ENCODE measurements at places on chromosomes 1 and 21.

DNA sequence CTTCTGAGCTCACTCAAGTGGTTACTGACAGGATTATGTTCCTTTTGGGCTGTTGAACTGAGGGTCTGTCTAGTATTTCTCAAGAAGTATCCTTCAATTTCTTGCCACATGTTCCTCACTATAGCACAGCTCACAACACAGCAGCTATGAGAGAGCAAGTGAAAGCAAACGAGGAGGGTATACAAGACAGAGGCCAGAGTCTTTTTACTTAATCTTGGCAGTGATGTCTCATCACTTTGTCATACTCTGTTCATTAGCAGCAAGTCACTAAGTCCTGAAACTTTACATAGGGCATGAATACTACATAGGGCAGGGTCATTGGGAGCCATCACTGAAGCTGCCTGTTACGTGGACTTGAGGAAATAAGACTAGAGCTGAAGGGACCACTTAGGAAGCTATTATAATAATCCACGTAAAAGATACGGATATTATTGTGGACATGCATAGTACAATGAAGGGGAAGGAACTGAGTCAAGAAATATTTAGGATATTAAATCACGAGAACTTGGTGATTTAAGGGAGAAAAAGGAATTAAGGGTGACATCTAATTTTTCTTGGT, 63.7 kb downstream of the SLC30A7 start:
- no peak for DNase-seq

DNA sequence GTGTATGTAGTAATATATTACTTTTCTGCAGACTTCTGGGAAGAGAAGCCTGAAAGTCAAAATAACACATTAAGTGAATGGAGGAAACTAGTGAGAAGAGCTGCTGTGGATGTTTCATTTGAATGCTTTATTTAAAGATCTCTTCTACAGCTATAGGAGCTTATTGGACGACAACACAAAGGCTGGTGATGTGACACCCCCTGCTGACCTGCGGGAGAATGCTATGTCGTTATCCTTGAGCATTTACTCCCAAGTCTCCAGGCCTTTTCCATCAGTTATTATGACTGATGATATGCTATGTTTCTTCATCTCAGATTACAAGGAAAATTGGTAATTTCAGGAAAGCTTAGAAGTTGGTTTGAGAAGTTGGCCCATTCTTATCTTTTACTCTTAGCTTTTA, 22.3 kb upstream of the PLA2G4A start:
- no peak for DNase-seq

GRCh38 chr1:10225573-10225972, 15.2 kb downstream of the KIF1B start:
- DNase-seq, result no peak

- no peak for DNase-seq
Observed at GRCh38 chr1:115239426-115239825, 98.6 kb downstream of the NGF start.

- no peak for DNase-seq
Observed at GRCh38 chr21:27476696-27477095, 509.8 kb upstream of the ADAMTS5 start.

DNA sequence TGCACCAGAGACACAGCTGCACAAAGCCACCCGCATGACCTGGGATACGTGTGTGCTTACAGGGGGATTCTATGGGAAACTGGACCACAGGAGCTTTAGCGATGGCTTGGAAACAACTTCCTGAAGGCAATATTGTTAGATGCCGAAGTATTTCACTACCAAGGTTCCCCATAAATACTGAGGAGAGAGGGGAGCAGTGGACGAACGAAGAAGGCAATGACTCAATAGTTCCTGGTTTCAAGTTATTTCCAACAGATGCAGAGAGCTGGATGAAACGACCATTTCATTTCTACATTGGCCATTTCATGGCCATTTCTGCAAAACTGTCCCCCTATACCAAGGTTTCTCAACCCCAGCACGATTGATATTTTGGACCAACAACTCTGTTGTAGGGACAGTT, 61.3 kb downstream of the CD34 start:
- DNase-seq, result no peak

DNA sequence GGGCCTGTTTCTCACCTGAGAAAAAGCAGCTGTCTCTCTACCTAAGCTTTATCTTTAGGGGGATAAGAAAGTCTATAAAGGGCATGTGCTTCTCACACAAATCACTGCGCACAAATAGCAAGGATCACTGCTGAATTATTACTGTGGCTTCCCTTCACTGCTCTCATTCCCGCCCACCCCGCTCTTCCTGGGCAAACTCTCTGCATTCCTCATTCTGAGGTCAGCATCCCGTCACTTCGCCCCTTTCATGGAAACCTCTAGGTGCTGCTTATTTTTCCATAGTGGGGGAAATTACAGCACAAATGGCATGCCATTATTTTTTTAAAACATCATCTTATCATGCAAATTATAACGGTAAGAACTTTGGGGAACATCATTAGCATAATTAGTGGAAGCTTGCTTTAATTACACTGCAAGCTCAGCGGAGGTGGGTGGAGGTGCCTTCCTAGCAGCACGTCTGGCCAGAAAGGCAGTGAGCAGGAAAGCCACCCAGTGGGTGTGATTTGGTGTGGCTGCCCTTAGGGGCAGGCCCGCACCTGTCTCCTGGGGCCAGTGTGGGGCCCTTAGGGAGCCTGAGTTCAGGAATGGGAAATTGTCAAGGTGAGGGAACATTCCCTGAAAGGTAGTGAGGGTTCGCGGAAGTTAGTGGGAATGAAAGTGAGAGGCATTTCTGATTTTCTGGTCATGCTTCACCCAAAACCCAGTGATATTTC, 105.9 kb downstream of the LAMC2 start:
- no peak for DNase-seq

- DNase-seq, result no peak
Observed at GRCh38 chr1:233844692-233845091, 59.8 kb upstream of the SLC35F3 start.

GRCh38 chr1:206575165-206575893, 36.9 kb downstream of the EIF2D start:
- no peak for DNase-seq

DNA sequence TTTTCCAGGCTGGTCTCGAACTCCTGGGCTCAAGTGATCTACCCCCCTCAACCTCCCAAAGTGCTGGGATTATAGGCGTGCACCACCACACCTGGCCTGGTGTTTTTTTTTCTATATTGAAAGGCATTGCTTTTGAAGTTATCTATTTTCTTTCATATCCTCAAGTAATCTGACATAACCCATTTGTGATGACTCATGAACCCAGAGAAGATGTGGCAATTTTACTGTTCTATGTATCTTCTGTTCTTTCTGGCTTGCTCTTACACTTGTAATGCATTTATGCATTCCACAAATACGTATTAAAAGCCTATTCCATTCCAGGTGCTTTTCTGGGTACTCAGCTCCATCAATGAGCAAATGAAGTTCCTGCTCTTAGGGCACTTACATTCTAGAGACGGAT, 29.9 kb upstream of the ERRFI1 start:
- no peak for DNase-seq

DNA sequence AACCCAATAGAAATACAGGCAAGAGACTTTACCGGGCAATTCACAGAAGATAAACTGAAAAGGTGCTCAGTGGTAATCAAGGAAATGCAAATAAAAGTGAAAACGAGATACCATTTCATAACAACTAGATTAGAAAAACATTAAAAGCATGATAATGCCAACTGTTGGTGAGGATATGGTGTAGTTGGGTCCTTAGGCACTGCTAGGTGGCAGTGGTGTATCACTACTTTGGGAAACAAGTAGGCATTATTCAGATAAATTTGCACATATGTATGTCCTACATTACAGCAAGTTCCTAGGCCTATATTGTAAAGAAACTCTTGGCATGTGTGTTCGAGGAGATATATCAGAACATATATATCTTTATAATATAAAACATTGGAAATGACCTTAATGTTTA, 31.0 kb downstream of the AZIN2 start:
- no peak for DNase-seq

- no peak for DNase-seq
Observed at GRCh38 chr1:41804176-41804575, 114.5 kb downstream of the HIVEP3 start.

DNA sequence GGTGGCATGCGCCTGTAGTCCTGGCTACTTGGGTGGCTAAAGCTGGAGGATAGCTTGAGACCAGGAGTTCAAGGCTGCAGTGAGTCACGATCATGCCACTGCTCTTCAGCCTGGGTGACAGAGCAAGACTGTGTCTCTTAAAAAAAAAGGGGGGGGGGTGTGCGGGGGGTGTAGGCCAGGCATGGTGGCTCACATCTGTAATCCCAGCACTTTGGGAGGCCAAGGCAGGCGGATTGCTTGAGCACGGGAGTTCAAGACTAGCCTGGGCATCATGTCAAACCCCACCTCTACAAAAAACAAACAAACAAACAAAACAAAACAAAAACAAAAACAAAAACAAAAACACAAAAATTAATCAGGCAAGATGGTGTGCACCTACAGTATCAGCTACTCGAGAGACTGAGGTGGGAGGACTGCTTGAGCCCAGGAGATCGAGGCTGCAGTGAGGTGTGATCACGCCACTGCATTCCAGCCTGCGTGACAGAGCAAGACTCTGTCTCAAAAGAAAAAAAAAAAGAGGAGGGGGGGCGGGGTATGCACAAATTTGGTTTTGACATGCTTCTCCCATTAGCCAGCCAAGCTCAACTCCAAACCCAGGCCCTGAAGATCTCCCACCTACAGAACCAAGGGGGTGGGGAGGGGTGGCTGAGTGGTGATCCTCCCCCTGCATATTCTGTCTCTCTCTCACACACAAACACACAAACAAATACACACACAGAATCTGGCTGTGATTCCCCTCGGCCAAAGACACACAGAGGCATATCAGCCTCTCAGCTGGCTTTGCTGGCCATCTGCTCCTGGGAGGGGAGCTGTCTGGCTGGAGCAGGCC, 3.1 kb downstream of the PTAFR start:
- DNase-seq, result no peak

- DNase-seq, result no peak
Observed at GRCh38 chr1:33986390-33987095, 122.7 kb downstream of the HMGB4 start.

- DNase-seq, result no peak
Observed at GRCh38 chr21:23837564-23837963, 1769.7 kb downstream of the MRPL39 start.

DNA sequence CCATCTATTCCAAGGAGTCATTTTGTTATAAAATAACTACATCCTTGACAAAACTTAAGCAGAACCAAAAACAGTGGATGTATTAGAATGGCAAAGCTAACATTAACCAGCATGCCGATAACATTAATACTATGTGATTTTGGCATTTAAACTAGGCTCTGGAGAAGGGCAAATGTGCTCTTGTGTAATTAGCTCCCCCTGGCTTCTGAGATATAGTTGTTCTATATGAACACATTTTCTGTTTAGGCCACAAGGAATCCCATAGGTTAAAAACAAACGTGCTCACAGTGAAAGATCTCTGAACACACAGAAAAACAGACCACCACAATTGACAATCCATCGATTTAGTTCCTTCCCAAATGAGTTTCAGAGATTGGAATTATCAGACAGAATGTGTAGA, 57.4 kb upstream of the TARS2 start:
- no peak for DNase-seq

GRCh38 chr1:114155706-114156105, 2.0 kb upstream of the SYT6 start:
- no peak for DNase-seq

DNA sequence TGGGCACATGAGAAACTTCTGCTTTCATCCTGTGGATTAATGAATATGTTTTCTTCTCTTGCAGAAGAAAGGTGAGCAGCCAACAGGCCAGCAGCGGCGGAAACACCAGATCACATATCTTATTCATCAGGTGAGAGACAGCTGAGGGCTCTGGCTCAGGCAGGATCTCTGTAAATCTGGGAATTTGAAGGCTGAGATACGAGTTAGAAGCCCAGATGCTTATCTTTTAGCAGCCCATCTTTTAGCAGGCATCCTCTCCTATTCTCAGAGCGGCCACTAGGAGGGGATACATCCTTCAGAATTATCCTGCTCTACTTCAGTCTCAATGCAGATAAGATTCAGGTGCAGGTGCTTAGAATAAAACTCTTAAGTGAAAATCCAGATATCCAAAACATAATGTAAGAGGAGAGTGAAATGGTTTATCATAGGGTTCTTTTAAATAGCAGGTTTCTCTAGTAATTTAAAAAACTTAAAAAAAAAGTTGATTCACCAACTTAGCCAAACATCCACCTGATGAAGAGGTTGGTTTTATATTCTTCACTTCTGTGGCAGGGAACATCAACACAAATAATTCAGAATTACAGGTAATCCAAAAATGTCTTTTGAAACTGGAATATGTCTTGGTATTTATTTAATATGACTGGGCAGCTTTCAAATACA, 19.3 kb downstream of the SH2D2A start:
- DNase-seq, result peak; percentile 19

- no peak for DNase-seq
Observed at GRCh38 chr1:16229976-16230740, 6.8 kb downstream of the CPLANE2 start.

DNA sequence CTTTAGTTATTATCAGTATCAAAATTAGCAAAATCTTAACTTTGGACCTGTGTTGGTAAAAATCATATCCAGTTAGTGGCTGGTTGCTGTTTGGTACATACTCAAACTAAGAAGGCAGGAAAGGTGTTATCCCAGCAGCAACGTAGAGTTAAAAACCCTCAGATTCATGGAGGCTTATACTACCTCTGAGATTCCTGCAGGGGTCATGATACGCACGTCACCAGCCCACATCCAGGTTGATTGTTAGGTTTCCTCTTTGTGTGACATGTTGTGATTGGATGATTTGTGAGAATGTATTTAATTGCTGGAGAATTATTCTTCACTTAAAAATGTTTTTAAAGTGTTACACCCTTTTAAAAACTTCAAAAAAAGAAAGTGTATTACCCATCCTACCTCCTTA, 423.3 kb upstream of the ADGRL2 start:
- no peak for DNase-seq

- no peak for DNase-seq
Observed at GRCh38 chr1:165408518-165408917, 36.4 kb downstream of the RXRG start.

DNA sequence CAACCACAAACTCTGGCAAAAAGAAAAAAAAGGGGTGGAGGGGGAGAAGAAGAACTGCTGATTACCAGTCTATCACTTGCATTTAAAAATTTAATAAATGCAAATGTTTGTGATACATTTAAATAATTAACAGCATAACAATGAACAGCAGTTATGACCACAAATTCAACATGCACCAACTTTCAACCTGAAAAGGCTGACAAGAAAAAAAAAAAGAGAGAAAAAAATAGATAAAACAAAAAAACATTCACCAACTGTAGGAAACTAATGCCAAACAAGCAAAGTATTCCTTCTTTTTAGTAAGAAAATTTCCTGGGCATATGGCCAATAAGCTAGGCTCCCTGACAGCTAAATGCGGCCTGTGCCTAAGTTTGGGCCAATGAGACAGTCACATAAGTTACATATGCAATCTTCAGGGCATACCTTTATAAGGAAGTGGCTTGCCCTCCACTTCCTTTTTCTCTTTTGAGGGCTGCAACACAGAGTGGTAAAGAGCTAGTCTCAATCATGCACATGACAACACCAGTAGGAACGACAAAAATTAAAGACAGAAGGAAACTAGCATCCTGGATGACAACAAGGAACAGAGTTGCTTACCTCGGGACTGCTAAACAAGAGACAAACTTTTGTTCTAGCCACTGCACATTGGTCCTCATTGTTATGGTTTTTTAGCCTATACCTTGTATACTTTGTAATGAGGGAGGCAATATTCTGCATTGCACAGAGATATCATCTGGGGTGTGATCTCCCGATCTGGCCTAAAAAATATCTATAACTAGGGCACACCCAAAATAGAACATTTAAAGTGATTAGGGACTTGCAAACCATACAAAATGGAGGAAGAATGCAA, 24.2 kb upstream of the PHTF1 start:
- no peak for DNase-seq

- DNase-seq, result no peak
Observed at GRCh38 chr1:232414100-232414499, 215.8 kb downstream of the SIPA1L2 start.

Measured in T1000 (cell line).